Stimulated activated CD4-positive, alpha-beta T cell treated with anti-CD3 and anti-CD28 coated beads, TNF-alpha, amount 100 ng/mL, for 24 hours (primary cell): ENCODE measurements at places on chromosomes 16 and 17.

DNA sequence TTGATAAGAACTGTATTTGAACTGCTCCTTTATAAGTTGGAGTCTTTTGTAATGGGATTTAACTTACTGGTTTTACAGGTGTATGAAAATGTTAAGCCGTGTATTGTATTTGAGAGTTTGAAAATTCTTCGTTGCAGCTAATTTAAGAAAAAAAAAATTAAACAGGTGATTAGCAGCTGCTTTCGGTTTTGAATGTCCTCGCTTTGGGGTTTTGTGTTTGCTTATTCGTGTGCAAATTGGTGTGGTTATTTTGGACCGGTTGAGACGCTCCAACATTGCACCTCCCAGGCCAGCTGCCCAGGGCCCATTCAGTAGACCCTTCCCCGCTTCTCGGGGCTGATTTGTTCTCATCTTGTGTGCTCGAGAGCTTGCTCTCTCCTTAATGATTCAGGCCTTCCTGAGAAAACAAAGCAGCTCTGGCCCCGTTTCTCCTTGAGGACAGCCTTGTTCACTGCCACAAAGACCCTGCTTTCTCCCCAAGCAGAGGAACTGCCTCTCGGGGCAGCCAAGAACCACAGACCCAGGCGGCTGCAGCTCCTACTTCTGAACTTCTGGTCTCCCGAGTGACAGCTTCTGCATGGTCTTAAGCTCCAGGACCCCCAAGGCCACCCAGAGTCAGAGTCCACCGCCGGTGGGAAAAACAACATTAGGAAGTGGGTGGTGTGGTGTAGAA is 100.5 kb downstream of the MSI2 start:
- DNase-seq = no peak

- no peak for DNase-seq
Observed at GRCh38 chr16:85480727-85481101, 132.4 kb upstream of the GSE1 start.

GRCh38 chr16:56413381-56413780 is 12.0 kb downstream of the AMFR start:
- DNase-seq = no peak

DNA sequence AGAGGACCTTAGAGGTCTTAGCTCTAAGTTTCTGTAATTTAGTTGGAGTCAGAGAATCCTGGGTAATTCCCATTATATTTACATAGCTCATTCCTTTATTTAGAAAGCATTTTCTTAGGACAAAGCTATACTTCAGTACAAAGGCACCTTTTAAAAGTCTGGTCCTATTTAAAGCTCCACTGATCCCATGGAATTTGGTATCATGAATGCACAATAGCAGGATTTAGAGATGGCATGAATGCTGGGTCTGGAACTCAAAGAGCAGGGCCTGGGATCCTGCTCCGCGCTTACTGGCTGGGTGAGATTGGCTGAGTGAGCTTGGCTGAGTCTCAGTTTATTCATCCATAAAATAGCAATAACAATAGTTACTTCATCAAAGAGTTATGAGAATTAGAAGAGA is 4.8 kb downstream of the KRT23 start:
- no peak for DNase-seq

DNA sequence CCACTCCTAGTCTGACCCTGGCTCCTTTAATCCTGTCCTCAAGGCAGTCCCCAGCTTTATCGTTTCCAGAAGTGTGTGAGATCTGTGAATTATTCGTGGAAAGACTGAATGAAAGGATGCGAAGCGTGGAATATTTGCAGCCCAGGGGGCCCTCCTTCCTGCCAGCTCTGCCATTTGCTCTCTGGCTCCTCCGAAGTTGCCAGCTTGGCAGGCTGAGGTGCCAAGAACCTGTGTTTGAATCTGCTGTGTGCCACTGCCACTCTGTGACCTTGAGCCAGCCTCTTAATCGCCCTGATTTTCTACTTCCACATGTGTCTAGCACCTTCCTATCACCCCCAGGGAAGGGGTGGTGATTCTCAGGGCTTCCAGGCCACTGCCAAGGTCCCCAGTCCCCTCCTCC is 10.8 kb downstream of the TBKBP1 start:
- DNase-seq = no peak

- DNase-seq = no peak
Observed at GRCh38 chr16:72001180-72001874, 1.1 kb upstream of the PKD1L3 start.

DNA sequence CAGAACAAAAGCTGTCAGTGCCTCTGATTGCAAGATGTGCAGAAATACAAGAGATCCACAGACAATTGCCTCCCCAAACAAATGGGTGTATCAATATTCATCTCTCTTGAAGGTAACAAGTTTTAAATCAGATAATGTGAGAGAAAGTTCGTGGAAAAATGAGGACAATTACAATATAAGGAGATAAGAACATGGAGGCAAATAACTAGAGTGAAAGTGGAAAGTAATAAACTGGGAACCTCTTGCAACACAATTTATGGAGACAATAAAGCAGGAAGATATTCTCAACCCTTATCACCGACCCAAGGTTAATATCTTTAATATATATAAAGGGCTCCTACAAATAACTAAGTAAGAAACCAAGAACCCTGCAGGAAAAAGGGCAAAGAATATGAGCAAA is 14.2 kb upstream of the KRT19 start:
- no peak for DNase-seq

- no peak for DNase-seq
Observed at GRCh38 chr16:24950275-24950674, 64.9 kb downstream of the ARHGAP17 start.

GRCh38 chr16:68289621-68290329 is 21.0 kb downstream of the SLC7A6OS start:
- DNase-seq = no peak

DNA sequence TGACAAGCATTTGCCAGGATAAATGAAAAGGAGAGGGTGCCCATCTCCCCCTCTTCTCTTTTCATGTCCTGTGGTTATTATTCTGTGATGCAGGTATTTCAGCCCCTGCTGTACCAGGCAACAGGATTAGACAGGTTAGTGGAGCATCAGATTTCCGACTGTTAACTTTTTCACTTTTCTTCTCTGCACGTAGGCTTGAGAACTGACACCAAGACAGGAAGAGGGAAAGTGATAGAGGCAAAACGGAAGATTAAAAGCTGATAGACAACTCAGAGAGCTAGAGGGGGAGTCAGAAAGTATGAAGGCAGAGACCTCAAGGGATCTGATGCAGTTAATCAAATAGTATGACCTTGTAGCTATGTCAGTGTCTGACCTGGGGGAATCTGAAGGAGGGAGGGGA is 132.8 kb downstream of the SOX9 start:
- DNase-seq = no peak

GRCh38 chr16:57741660-57742191 is 6.2 kb downstream of the KATNB1 start:
- DNase-seq = no peak

DNA sequence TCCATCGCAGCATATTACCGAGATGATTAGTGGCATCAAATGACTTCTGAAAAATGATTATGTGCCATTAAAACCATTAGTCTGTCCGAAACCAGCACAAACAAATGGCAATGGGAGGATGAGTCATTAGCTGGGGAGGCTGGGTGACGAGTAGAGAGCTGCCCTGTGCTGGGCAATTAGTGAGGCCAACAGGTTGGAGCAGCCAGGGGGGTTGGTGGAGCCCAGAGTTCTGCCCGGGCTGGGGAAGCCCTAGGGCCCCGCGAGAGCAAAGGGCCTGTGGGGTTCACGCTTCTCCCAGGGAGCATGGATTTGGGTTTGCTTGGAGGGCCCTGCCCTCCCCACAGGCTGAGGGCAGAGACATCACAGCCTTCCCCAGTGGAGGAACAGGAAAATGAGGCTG is 152.1 kb upstream of the RPL38 start:
- no peak for DNase-seq

DNA sequence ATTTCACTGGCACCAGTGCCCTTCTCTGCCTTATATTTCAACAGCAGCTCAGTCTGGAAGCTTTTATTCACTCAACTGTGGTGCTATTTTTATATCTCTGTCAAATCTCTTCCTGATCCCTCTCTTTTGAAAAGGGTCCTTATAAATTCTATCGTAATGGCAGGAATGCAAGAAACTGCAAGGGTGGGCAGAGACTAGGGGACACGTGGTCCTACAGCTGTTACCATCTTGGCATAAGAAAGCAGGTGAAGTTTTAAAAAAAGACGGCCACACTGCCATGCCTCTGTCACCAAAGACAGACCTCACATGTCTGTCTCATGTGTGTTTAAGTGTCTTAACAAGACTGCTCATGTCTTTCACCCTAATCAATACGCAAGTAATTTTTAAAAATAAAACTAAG is 368.4 kb upstream of the CDH11 start:
- no peak for DNase-seq
